ENCODE measurements at places on chromosomes 16 and 17. TPM values are rescaled to one million over a fixed set of nuclear protein-coding genes. Genes with fewer than 3 reads are reported as not detected.

Gene KRT31
- total RNA-seq: not detected

Gene TP53TG3C
- not detected for total RNA-seq

Gene SHISA6
- not detected for total RNA-seq

Gene ALDH3A2
- total RNA-seq: 135 TPM

Gene YBX2
- not detected for total RNA-seq

Gene PIMREG
- 6.6 TPM for total RNA-seq

Gene ASPA
- total RNA-seq: 7.8 TPM

Gene NPIPB2
- 1.1 TPM for total RNA-seq

Gene CDH5
- 15.6 TPM for total RNA-seq
